ENCODE measurements at places on chromosomes 1 and 21.
A peak's percentile ranks its signal among the peaks of the same experiment; 100 is the strongest.

DNA sequence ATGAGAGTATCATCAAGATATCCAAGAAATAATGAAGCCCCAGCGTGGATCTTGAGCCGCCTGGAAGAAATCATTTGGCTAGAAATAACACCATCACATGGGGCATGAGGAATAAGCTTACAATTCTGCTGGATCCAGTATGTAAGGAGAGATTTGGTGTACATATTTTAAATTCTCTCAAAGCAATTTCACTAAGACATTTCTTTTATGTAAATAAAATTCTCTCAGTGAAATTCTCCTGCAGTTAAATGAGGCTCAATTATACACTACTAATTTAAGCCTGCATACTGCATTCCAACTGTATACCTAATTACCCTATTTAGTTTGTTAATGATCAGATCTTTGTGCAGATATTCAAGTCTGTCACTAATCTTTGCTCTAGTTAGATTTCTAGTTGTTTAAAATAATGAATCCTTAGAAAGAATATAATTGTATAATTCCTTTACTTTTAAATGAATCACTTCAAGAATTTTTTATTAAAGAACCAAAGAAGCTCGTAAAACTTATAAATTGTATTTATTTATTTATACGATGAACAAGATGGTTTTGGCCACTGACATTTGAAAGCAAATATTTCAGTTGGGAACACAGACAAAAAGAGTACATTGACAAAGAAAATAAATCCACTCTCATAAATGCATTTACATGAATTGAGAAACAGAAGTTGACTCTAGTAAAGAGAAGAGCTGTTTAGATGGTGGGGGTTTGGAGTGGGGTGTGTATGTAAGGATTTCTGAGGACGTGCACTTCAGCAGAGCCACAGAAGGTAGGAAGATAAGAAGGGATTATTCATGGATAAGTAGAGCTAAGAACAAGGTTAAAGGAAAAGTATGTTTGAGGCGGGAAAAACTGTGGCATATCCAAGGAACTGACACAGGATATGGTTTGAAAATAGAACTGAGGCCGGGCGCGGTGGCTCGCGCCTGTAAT is 466.8 kb downstream of the DSCAM start:
- no peak overlapping the region for H3K27ac ChIP-seq
- H3K36me3 ChIP-seq = no peaks in the 10 kb centered on the region
- DNase-seq = no peak
- no peaks in the 10 kb centered on the region for H3K4me1 ChIP-seq
- peaks cover 4% of the 10 kb centered on the region for H3K27me3 ChIP-seq
- no peak overlapping the region for H3K4me3 ChIP-seq

DNA sequence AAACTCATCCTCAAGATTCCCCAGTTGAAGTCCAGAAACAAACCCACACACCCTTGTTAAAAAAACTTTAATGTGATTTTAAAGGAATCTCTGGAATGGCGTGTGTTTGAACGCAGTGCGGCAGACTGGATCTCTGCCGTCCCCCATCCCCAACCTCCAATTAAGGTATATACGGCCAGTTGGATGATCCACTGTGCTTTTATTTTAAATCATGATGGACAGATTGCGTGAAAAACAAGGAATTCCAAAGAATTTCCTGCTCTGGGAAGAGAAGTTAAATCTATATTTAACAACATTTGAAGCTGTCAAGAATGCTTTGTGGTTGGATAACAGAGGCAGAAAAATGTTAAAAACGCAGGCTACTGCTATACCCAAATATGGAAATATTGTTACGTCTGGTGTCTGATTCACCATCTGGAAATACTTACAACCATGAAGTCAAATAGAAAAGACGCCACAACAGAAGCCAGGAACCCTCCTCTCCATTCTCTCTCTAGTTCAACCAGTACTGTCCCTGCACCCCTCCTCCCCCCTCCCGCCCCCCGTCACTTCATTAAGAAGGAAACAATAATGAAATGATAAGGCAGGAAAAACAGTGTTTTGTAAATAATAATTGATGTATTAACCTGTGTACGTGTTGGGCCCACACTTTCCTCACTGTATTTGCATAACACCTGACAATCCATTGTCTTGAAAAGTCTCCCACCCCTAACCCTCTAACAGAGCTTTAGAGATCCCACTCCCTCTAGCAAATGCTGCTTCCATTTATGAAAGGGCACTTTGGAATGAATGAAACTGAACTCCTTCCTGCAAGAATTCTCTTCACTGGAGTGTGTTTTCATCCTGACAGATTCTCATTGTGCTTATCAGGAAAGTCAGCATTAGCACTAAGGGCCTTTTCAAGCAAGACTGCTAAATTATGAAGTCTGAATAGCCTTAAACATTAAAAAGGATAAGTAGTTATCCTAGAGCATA is 2.0 kb upstream of the CCN1 start:
- H3K27me3 ChIP-seq = no peaks in the 10 kb centered on the region
- peaks cover 60% of the 10 kb centered on the region for H3K4me1 ChIP-seq
- peak overlapping the region; percentile 93 for H3K4me3 ChIP-seq
- no peak for DNase-seq

DNA sequence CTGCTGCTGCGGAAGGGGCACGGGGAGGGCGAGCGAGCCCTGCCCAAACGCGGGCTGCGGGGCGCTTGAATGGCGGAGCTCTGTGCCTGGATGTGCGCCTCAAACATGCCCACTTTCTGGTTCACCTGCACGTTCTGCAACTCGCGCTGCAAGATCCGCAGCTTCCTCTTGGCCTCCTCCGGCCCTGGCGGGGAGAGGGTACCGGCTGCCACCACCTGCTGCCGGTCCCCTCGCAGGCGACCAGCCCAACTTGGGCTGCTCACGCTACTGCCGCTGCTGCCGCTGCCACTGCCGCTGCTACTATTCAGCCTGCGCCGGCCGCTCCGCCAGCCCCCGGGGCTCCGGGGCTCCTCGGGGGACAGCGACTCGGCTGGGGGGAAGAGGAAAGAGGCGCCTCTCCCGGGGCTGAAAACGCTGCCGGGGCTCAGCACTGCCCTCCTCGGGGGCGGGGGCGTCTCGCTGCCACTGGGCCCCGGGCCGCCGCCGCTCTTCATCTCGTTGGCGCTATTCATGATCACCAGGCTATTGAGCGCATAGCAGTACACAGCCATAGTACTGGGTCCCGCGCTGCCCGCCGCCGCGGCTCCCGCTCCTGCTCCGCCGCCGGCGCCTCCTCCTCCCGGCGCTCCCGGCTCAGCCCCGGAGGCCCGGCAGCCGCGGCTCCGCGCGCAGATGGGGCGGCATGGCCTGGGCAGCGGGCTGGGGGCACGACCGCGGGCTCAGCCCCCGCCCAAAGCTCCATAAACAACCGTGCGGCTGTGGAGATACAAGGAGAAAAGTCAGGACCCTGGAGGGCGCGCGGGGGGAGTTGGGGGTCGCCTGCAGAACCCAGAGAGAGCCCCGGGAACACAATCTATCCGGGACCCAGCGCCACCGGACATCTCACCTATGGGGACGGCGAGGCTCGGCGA is 1.9 kb downstream of the ITPKB start:
- peaks cover 17% of the 10 kb centered on the region for H3K4me1 ChIP-seq
- H3K27me3 ChIP-seq = no peaks in the 10 kb centered on the region
- no peak for DNase-seq
- no peak overlapping the region for H3K27ac ChIP-seq
- H3K36me3 ChIP-seq = peaks cover 3% of the 10 kb centered on the region

- DNase-seq = no peak
- no peaks in the 10 kb centered on the region for H3K27me3 ChIP-seq
- H3K4me3 ChIP-seq = no peak overlapping the region
- no peak overlapping the region for H3K27ac ChIP-seq
These were observed 280.1 kb upstream of the ST6GALNAC5 start for GRCh38 chr1:76587212-76587611.

- H3K36me3 ChIP-seq = no peaks in the 10 kb centered on the region
- H3K4me3 ChIP-seq = no peak overlapping the region
- no peaks in the 10 kb centered on the region for H3K27me3 ChIP-seq
- H3K27ac ChIP-seq = peak overlapping the region; percentile 45
These were observed 195.0 kb upstream of the FOXD3 start for GRCh38 chr1:63127376-63127775.

- DNase-seq = no peak
- H3K36me3 ChIP-seq = peaks cover 6% of the 10 kb centered on the region
- H3K4me3 ChIP-seq = peak overlapping the region; percentile 31
These were observed 57.5 kb downstream of the ERG start for GRCh38 chr21:38440746-38441145.

- peaks cover 4% of the 10 kb centered on the region for H3K36me3 ChIP-seq
- no peak overlapping the region for H3K4me3 ChIP-seq
- no peaks in the 10 kb centered on the region for H3K27me3 ChIP-seq
- H3K4me1 ChIP-seq = peaks cover 11% of the 10 kb centered on the region
These were observed 32.1 kb downstream of the SMIM12 start for GRCh38 chr1:34827341-34827941.

- no peak overlapping the region for H3K27ac ChIP-seq
- H3K4me3 ChIP-seq = no peak overlapping the region
- peaks cover 2% of the 10 kb centered on the region for H3K36me3 ChIP-seq
- no peaks in the 10 kb centered on the region for H3K4me1 ChIP-seq
- no peak for DNase-seq
These were observed 10.9 kb upstream of the SH2D1B start for GRCh38 chr1:162422662-162423375.

- no peak overlapping the region for H3K4me3 ChIP-seq
- DNase-seq = no peak
- peaks cover 10% of the 10 kb centered on the region for H3K36me3 ChIP-seq
- H3K27me3 ChIP-seq = no peaks in the 10 kb centered on the region
These were observed 17.9 kb downstream of the ACBD6 start for GRCh38 chr1:180484490-180484889.

GRCh38 chr1:197178998-197179397 is 32.5 kb upstream of the ASPM start:
- peaks cover 13% of the 10 kb centered on the region for H3K36me3 ChIP-seq
- peaks cover 8% of the 10 kb centered on the region for H3K4me1 ChIP-seq
- no peak overlapping the region for H3K4me3 ChIP-seq
- no peak for DNase-seq
- H3K27me3 ChIP-seq = no peaks in the 10 kb centered on the region

DNA sequence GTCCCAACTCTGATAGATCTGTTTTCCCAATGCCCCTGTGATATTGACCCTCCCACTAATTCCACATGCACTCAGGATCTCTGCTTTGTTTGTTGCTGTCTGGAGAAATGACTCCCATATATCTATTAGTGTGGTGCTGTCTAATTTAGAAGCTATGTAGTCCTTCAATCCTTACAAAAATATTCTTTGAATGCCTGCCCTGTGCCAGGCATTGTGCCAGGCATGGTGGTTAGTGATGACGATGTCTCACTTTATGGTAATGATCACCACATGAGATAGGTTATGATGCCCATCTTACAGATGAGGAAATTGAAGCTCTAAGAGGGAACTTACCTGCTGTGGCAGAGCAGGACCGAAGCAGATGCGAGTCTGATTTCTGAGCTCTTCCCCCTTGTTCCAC is 12.9 kb downstream of the MYOG start:
- H3K27ac ChIP-seq = no peak overlapping the region
- DNase-seq = no peak
- no peak overlapping the region for H3K4me3 ChIP-seq
- peaks cover 38% of the 10 kb centered on the region for H3K36me3 ChIP-seq
- H3K27me3 ChIP-seq = peaks cover 22% of the 10 kb centered on the region
- peaks cover 21% of the 10 kb centered on the region for H3K4me1 ChIP-seq

DNA sequence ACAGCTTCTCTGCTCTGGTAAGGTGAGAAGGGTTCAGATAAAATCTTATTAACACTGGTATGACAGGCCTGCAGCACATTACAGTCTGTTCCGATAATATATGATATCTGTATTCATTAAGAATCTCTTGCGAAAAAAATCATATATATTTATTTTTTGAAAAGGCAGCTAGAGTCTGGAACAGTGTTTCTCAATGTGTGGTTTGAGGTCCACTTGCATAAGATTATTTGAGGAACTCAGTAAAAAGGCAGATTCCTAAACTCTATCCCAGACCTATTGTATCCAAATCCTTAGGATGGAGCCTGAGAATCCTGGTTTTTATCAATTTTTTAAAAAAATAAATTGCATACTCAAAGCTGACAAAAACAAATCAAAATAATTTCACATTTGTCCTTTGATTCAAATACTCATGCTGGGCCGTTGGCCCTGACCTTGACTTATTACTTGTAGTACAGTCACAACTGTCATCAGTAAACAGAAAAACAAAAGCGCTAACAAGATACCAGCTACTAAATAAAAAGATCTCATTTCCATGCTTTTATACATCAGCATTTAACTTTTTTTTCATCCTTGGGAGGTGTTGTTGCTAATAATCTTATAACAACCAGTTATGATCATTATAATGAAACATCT is 60.6 kb downstream of the RGS2 start:
- H3K4me3 ChIP-seq = no peak overlapping the region
- H3K27me3 ChIP-seq = no peaks in the 10 kb centered on the region
- no peaks in the 10 kb centered on the region for H3K4me1 ChIP-seq
- H3K36me3 ChIP-seq = no peaks in the 10 kb centered on the region
- no peak for DNase-seq

DNA sequence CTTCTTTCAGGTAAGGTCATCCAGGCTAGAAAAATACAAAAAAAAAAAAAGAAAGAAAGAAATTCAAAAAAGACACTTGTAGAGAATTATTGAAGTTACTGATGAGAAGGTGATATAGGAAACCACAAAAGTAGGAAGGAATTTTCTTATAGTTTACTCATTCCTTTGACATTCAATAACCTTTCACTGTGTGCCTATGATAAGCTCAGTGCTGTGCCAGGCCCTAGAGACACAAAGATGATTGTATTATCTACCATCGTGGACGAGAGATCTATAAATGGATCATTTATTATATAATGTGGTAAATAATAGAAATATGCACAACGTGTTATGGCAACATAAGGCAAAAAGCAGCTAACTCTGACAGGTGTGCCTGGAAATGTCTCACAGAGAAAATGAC is 109.6 kb upstream of the NGF start:
- no peaks in the 10 kb centered on the region for H3K4me1 ChIP-seq
- H3K4me3 ChIP-seq = no peak overlapping the region
- H3K27ac ChIP-seq = no peak overlapping the region
- no peaks in the 10 kb centered on the region for H3K27me3 ChIP-seq
- DNase-seq = no peak

GRCh38 chr21:35732788-35733187 is 327.5 kb downstream of the SETD4 start:
- peaks cover 8% of the 10 kb centered on the region for H3K27me3 ChIP-seq
- no peak overlapping the region for H3K4me3 ChIP-seq
- peaks cover 11% of the 10 kb centered on the region for H3K4me1 ChIP-seq
- DNase-seq = no peak

- H3K4me1 ChIP-seq = peaks cover 44% of the 10 kb centered on the region
- peak overlapping the region; percentile 92 for H3K4me3 ChIP-seq
- no peak for DNase-seq
These were observed 572 bp downstream of the LPGAT1 start for GRCh38 chr1:211830055-211830327.

DNA sequence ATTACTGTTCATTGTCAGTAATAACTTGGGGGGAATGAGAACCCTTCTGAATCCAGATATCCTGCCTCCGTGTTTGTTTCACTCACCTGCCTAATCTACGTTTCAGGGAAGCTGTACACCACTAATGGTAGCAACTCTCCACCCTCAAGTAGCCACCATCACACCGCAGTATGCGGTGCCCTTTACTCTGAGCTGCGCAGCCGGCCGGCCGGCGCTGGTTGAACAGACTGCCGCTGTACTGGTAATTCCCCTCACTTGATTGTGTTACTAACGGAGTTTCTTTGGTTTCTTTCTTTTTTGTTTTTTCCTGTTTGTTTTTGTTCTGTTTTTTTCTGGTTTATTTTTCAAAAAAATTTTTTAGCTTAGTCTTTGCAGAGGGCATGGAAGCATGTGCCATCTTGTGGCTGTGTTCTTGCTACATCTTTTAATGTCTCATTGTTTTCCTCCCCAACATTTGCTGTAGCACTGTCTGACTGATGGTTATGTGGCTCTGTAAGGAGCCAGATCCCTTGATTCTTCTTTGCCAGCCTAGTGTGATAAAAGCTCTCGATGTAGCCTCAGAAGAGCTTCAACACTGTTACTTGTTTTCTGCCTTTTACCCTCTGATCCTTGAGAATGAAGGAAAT is 15.9 kb upstream of the OLFML3 start:
- no peak overlapping the region for H3K27ac ChIP-seq
- peaks cover 20% of the 10 kb centered on the region for H3K4me1 ChIP-seq
- peaks cover 39% of the 10 kb centered on the region for H3K36me3 ChIP-seq
- DNase-seq = no peak
- no peak overlapping the region for H3K4me3 ChIP-seq
